ENCODE measurements at places on chromosomes 4 and X.

DNA sequence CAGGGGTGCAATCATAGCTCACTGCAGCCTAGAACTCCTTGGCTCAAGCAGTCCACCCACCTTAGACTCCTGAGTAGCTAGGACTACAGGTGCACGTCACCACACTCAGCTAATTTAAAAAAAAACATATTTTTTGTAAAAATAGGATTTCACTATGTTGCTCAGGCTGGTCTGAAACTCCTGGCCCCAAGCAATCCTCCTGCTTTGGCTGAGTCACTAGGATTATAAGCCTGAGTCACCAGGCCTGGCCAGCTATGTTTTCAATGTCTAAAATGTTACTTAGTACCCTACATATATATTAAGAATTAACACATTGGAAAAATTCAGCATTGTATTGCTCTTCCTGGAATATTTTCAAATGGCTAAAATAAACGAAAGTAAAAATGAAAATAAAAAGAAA is 37.5 kb downstream of the PNPLA4 start:
- no peak for DNase-seq

DNA sequence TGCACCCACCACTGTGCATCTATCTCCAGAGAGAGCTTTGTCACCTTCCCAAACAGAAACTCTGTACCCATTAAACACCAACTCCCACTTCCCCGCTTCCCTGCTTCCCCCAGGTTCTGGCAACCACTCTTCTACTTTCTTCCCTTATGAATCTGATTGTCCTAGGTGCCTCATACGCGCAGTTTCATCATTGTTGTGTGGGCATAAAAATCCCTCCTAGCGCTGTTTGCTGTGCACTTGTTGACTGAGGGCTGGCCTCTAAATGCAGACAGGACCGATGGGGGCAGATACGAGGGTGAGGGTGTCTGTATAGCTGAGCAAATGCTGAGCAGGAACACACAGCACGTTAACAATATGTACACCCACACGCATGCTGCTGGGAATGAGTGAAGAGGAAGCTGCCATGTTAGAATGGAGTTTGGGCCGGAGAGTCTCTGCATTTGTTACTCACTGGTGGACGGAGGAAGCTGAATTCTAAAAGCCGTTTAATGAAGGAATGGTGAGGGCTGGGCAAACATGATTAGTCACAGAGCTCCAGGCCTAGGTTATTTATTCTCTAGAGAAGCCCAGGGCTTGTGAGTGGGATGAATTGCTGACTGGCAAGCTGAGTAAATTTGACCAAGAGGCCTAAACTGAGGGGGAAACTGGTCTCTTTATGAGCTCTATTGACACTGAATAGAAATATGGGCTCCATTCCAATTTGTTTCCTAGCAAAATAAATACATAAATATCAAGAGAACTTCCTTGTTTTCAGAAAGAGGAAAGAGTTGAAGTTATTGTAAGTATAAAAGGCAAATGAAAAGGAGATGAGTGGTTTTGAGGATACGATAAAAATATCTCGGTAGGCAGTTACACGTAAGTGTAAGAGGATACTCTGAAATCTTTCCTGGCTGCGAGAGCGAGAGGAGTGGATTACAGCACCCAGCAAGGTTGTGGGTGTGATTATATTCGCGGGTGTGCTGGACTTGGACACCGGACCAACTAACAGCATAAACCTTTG is 95.9 kb upstream of the RPS6KA3 start:
- DNase-seq: no peak

DNA sequence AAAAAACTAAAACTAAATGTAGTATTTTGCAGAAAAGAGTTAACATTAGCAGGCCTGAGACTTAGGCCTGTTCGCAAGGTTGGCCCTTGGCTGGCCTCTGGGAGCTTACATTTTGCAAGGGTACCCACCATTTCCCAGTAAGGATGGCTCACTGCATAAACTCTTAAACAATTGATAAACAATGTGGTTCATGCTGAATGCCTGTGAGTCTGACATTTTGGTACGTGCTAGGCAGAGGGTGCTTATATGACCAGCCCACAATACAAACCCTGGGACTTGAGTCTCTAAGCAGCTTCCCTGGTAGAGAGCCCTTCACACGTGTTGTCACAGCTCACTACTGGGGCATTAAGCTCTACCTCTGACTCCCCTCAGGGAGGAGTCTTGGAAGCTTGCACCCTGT is 7.4 kb downstream of the PRPS2 start:
- DNase-seq: no peak

GRCh38 chrX:97294041-97294440 is 410.3 kb downstream of the RPA4 start:
- DNase-seq: no peak

DNA sequence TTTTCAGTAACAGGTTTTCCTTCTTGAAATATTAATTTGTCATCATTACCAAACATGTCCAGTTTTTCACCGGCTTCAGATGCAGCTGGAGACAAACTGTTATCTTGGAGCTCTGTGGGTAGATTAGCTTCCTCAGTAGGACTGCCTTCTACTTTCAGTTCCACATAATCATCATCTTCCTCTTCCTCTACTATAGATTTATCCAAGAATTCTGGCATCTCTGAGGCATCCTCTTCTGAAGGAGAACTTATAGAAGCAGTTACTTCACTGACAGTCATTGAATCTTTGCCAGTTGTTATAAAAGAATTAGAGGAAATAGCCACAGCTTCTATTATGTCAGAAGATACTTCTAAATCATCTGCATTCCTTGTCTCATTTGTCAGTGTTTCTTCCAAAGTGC is 162.9 kb downstream of the LRBA start:
- DNase-seq: no peak
